ENCODE measurements at places on chromosomes 2 and 18.
A peak's percentile ranks its signal among the peaks of the same experiment; 100 is the strongest.

- no peak for DNase-seq
Measured at GRCh38 chr2:86646865-86647264, 23.2 kb upstream of the RNF103 start.

DNA sequence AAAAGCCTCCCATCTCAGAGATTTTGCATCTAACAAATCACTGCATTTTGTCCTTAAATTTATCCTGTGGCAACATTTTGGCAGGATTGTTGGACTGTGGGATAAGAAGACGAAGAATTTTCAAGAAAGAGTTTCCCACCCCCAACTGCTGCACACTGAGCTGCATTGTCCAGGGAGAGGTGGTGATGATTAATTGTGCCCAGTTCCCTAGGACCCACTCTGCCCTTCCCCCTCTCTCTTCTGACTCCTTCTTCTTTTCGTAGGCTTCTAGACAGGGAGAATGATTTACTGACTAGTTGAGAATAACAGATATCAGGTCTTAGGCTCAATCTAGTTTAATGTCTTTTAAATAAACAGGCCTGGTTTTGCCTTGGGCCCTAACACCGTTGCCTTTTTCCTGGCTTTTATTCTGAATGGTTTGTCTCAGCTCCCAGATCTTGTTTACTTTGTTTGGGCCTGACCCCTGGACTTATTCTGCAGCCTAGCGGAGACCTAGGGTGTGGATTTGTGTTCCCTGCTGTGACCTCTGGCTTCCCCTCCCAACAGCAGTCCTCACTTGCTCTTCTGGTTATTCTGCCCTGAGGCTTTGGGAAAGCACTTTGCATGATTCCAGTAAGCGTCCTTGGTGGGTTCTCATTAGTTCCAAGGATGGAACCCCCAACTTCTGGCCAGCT is 233.3 kb downstream of the INSIG2 start:
- DNase-seq = peak; percentile 59

DNA sequence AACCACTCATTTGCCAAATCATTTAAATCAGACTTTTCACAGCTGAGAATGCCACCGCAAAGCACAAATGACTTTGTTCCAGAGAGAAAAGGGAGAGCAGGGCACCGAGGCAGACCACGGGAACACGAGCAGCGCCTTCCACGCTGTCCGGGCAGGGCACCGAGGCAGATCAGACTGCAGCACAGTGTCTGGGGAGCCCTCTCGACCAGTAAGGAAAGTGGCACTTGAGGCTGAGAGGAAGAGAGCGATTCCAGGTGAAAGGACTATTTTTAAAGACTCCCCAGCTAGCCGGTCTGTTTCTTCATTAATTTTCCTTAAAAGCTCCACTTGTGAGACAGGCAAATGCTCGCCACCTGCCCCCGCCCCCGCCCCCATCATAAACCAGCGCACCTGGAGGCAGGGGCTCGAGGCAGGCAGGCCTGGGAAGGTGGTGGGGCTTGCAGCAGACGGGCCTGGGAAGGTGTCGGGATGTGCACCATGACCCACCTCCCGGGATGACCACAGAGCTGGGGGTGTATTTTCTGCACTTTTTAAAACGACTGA is 80.9 kb upstream of the CTDP1 start:
- no peak for DNase-seq

DNA sequence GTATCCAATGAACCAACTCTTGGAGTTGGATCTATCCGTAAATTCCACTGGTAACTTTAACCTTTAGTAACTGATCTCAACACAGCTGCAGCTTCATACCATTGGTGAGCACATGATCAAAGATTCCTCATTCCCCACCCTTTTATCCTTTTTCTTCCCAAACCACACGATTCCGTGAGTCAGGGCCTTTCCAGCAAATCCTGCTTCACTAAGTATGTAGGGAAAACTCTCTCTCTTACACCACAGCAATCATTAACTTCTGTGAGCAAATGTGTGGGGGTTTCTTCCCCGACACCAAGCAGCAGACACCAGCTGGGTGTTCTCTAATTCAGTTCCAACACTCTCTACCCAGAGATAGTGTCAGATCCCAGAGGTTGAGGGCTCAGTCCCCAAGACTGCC is 23.5 kb downstream of the ELP2 start:
- no peak for DNase-seq

DNA sequence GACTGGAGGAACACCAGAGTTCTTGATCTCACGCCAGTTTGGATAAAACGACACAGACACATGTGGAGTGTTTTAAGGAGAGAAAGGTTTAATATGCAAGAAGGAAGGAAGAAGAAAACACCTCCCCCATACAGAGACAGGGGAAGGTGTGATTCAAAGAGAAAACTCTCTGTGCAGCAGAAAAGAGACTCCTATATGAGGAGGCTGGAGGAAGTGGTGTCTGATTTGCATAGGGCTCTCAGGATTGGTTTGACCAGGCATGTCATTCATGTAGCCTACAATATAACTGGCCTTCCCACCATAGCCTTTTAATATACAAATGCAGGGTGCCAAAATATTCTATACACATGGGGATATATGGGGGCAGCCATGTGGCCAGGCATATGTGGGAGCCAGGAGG is 1386.5 kb downstream of the RPIA start:
- no peak for DNase-seq

DNA sequence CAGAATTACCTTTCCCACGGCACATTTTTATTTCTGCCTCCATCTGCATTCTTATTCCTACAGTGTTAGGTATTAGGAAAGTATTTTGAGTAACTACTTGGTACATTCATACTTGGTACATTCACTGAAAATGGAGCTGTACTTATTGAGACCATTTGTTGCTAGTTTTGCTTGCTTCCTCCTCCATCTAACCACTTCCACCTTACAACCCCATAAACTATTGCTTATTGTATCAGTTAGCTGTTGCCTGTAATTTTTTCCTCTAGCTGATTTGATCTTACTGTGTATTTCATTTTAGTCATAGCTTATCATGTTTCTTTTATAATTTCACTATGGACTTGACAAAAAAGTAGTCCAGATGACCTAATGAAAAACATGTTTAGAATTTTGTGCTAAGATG is 50.7 kb downstream of the AFTPH start:
- DNase-seq = no peak

DNA sequence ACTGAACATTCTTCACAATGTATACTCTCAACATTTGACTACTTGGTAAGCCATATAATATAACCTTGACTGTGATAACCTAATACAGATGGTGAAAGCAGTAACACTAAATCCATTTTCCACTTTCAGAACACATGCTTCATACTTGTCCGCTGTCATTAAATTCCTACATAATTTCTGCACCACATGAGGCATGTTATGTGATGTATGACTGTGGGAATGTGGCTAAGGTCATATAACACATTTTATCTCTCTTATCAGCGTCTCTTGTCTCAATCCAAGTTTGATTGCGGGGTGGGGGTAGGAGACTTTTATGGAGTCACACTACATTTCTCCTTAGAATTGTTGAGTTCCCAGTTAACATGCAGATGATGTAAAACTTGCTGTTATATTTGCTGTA is 110.9 kb downstream of the MTCL1 start:
- DNase-seq = no peak

DNA sequence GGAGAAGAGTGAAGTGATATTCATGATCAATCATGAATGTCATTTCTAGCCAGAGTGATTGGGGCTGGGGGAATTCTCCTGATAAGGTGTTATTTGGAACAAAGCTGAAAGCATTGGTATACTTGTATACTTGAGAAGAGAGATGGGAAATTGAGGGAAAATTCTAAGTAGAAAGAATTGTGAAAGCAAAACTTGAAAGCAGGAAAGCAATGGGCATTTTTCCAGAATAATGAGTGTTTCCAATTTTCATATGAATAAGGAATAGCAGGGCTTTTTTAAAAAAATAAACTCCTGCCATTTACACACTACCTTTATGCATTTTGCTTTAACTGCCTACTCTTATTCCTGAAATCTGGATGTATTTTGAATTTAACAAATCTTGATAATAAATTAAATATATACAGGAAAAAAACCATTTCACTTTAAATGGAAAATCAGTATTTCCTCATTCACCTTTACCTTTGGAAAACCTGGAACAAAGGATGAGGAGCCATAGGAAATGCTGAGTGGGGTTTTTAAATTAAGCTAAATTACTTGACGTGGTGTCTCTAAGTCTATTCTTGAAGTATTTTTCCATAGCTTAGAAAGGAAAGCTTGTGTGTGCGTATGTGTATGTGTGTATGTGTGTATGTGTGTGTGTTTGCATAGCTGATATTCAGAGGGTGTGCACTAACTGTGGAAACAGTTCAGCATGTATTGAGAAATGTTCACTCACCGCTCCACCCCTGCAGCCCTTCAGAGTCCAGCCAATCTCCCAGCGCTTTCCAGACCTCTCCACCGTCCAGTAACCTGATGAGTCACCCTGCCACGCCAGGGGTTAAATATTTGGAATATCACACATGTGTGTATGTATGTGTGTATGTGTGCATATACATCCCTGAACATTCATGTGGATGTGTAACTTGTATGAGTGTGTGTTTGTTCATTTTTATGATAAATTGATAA is 427.3 kb downstream of the THSD7B start:
- DNase-seq = no peak

GRCh38 chr18:8341481-8342230 is 267.6 kb upstream of the RAB12 start:
- no peak for DNase-seq

DNA sequence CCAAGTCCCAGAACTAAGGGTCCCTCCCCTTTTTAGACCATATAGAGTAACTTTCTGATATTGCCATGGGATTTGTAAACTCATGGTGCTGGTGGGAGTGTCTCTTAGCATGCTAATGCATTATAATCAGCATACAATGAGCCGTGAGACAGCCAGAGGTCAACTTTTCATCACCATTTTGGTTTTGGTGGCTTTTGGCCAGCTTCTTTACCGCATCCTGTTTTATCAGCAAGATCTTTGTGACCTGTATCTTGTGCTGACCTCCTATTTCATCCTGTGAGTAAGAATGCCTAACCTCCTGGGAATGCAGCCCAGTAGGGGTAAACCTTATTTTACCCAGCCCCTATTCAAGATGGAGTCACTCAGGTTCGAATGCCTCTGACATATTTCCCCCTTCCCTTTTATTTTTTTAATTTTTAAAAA is 148.2 kb downstream of the PHLPP1 start:
- no peak for DNase-seq

DNA sequence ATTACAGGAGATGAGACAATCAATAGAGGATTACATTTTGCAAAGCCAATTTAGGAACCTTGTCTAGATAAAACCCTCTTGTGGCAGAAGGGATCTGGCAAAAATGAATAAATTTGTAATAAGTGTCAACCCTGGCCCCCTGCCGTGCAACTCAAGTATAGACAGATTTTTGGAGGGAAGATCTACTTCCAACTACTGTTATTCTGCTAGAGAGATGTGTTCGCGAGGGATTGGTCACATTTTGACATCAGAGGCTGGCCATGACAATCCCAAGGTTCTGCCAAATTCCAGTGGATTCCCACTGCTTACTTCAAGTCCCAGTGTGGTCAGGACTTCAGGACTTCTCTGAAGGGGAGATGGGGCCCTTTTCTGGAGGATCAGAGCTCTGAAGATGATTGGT is 192.6 kb downstream of the SH3RF3 start:
- DNase-seq = no peak

- DNase-seq = no peak
Measured at GRCh38 chr2:229409751-229410181, 138.7 kb upstream of the PID1 start.

- DNase-seq = no peak
Measured at GRCh38 chr2:30790879-30791278, 16.4 kb downstream of the CAPN13 start.

GRCh38 chr2:18265614-18266586 is 294.6 kb downstream of the RDH14 start:
- no peak for DNase-seq

GRCh38 chr2:171154348-171154747 is 6.3 kb downstream of the TLK1 start:
- no peak for DNase-seq

GRCh38 chr2:88036182-88036581 is 19.4 kb downstream of the KRCC1 start:
- DNase-seq = no peak

DNA sequence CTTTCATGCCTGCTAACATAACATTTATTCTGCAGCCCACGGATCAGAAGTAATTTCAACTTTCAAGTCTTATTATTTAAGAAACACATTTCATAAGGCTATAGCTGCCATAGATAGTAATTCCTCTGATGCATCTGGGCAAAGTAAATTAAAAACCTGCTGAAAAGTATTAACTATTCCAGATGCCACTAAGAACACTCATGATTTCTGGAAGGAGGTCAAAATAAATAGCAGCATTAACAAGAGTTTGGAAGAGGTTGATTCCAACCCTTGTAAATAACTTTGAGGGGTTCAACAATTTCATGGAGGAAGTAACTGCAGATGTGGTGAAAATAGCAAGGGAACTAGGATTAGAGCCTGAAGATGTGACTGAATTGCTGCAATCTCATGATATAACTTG is 77.6 kb downstream of the CCDC148 start:
- DNase-seq = no peak

DNA sequence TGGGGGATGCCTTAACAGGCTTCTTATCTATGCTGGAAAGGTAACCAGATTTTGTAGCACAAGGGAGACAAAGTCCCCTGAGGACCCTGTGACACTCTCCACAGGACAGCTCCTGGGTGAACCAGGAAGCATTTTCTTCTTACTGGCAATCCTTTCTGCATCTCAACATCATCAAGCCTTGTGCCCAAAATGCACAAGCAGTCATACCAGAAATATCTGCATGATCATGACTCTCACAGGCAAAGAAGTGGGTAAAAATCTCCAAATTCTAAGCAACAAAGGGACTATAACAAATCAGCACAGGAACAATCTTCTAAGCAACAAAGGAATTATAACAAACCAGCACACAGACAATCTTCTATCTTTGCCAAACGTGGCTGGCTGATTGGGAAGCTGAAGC is 99.1 kb upstream of the CD226 start:
- no peak for DNase-seq

DNA sequence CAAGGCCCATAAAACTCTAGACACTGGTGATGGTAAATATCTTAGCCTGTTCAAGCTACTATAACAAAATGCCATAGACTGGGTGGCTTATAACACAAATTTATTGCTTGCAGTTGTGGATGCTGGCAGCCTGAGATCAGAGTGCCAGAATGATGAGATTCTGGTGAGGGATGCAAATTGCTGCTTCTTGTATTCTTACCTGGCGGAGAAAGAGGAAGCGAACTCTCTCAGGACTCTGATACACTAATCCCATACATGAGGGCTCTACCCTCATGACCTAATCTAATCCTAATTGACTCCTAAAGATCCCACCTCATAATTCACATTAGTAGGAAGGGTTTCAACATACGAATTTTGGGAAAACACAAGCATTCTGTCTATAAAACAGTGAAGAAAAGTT is 4.6 kb upstream of the IER3IP1 start:
- DNase-seq = no peak
